ENCODE measurements at places on chromosomes 6 and 20.
A peak's percentile ranks its signal among the peaks of the same experiment; 100 is the strongest.

GRCh38 chr20:9966966-9967365 lies 67.8 kb upstream of the ANKEF1 start:
- DNase-seq: no peak

GRCh38 chr20:9928281-9928737 lies 89.4 kb upstream of the PAK5 start:
- DNase-seq: no peak

- no peak for DNase-seq
Measured at GRCh38 chr20:56542489-56543030, 9.5 kb downstream of the FAM209B start.

- DNase-seq: no peak
Measured at GRCh38 chr20:58753922-58754551, 61.4 kb downstream of the NPEPL1 start.

DNA sequence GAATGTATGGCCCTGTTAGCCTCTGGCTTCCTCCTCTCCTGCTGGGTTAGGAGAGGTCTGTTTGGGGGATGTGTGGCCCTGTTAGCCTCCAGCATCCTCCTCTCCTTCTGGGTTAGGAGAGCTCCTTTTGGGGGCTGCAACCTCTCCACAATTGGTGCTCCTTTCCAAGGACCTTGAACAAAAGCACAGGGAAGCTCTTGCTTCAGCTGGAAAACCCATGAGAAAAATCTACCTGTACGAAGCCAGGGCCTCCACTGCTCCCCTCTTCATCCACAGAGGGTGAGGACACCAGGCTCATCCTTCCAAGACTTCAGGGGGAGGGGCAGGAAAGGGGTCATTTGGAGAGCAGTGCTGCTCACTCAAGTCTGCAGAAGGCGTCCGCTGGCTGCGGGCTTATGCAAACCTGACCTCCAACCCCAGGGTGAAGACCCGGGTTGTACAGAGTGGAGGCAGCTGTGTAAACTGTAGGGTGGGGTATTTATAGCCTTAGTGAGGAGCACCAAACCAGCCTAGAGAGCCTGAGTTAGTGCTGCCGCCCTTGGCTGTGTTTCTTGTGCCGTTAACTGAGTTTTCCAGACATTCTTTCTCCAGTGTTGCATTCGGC lies 62.1 kb downstream of the SLC24A3 start:
- no peak for DNase-seq

GRCh38 chr6:148890096-148890495 lies 143.3 kb downstream of the UST start:
- DNase-seq: no peak

DNA sequence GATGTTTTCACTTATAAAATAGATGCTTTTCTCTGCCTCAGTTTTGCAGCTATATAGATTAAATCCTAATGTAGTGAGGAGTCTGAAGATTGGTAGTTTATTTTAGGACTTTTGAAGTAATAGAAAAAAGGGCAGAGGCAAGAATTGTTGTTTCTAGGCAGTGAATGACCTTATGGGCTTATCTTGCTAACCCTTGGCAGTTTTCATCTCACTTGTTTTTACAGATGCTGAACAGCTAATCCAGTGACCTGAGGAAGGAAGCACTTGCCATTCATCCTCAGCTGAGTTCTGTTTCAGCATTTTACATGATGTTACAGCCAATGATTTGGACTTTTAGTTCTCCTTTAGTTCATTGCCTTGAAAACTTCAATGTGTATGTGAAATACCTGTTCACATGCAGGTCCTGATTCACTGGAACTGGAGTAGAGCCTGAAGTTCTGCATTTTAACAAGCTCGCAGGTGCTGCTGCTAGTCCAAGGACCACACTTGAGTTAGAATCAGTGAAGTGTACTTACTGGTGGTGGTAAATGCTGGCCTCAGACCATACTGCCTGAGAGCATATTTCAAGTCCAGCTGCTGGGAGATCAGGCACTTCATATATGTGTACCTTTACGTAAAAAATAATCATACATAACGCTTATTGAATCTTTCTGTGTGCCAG lies 86.9 kb downstream of the TULP4 start:
- no peak for DNase-seq

DNA sequence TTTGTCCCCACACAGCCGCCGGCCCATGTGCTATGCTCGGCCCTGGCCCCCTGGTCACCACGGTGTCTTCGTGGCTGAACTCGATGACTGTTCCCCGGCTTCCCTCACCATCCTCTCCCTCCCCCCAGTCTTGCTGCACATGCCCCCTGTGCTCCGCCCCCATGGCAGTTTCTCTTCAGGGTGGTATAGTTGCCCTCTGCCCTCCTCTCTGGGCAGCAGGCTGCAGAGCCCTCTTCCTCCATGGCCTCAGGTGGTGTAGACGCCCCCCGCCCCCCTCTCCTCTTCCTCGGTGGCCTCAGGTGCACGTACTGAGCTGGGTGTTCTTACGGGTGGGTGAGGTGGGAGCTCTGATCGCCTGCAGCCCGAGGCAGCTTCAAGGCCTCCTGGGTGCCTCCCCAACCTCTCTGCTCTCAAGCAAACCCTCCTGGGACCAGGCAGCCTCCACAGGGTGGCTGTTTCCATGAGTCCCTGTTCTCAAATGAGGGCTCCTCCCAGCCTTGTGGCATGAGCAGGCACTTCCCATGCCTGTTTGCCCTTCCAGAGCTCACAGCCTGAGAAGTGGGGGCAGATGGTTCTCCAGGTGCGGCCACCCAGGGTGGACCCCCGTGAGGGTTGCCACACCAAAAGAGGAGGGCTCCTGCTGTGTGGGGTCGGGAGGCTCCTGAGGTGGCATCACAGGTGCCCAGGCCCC lies 24.8 kb downstream of the COL20A1 start:
- no peak for DNase-seq

- DNase-seq: no peak
Measured at GRCh38 chr6:18216411-18216810, 47.9 kb downstream of the DEK start.

GRCh38 chr6:47552319-47552718 lies 74.7 kb downstream of the CD2AP start:
- DNase-seq: no peak

DNA sequence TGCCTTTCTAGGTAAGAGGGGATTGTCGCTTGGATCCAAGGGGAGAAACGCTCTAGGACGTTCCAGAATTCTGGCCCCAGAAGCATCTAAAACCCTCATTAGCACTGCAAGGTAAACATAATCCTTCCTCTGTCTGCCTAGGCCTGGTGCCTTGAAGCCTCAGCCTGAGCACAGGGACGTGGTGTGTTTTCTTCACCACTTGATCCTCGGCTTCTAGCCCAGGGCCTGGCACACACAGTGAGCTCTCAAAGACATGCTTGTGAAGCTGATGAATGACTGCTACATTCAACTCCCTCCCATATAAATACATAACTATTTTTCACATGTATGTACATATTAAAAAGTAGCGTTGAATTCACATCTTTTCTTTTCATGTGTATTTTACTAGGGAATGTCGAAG lies 100.3 kb downstream of the ISM1 start:
- DNase-seq: no peak

DNA sequence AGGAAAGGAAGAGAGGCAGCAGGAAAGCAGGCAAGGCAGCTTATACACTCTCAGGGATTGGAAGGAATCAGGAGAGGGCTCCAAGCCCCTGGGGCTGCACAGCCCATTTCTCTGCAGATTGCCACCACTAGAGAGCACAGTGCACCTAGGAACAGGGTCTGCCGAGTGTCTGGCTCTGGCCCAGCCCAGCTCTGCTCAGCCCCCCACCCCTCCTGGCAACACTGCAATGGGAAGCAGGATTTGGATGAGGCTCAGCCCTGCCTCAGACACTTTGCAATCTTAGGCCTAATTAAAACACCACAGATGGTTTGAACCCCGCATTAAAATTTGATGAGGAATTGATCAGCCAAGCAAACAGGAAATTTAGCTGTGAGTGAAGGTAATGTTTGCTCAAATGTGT lies 252.7 kb downstream of the DHX35 start:
- DNase-seq: no peak

DNA sequence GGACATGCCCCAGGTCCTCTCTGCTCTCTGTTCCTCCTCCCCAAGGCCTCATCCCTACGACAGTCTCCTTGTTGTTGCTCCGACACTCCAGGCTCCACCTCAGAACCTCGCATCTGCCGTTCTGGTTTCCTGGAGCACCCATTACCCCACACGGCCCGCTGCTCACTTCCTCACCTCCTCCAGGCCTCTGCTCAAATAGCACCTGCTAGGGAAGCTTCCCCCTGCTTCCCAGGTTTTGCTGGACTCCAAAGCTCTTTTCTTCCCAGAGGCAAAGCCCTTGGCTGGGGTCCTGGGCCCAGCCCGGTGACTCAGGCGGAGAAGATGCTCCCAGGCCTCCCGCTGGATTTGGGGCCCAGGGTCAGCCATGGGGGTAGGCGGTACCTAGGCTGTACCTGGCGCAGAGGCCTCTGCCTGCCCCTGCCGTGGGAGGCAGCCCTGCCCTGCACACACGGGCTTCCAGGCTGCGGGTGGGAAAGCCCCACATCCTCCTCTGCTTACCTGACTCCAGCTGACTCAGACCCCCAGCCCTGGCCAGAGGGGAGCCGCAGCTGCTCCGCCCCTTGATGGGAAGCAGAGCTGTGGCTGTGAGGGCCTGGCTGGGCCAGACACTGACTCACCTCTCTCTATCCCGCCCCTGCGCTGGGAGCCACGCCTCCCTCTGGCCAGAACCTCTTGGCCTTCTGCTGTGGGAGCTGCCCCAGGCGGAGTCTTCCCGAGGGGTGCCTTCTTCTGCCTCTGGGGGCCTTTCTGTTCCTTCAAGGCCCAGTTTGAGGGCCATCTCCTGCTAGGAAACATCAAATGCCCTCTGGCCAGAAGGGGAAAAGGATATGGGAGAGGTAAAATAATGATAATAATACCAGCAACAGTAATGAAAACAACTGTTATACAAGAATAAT lies 130.5 kb downstream of the CEBPB start:
- DNase-seq: peak; percentile 84

GRCh38 chr20:57651881-57652605 lies 31.8 kb upstream of the ZBP1 start:
- no peak for DNase-seq

DNA sequence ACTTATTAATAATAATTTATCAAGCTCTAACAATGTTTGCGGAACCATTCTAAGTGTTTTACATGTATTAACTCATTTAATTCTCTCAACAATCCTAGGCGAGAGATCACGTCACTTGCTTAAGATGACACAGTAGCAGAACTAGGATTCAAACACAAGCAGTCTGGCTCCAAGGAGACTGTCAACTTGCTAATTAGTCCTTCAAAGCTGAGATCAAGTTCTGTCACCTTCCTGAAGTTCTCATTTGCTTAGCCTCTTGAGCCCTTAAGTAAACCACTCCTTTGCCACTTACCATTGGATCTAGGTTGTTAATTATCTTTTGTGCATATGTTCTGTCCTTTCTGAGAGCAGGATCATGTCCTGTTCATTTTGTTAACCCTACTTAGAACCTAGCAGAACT lies 14.1 kb downstream of the FKBP5 start:
- no peak for DNase-seq

GRCh38 chr6:92147246-92147645 lies 1272.1 kb downstream of the EPHA7 start:
- DNase-seq: no peak

DNA sequence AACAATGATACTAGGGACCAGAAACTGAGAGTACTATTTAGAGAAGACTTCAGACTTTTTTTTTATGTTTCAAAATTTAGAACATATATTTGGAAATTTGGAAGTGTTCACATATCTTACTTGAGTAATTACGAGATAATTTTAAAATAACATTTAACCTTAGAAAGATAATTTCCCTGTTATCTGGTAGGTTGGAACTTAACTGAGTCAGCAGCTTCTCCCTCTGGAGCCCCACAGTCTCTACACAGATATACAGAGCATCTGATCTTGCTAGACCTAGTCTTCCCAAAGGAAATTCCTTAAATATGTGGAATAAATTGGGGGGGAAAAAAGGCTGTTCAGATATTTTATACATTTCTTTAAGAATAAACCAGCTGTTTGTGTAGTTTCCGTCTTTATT lies 48.6 kb downstream of the TSPYL4 start:
- no peak for DNase-seq

DNA sequence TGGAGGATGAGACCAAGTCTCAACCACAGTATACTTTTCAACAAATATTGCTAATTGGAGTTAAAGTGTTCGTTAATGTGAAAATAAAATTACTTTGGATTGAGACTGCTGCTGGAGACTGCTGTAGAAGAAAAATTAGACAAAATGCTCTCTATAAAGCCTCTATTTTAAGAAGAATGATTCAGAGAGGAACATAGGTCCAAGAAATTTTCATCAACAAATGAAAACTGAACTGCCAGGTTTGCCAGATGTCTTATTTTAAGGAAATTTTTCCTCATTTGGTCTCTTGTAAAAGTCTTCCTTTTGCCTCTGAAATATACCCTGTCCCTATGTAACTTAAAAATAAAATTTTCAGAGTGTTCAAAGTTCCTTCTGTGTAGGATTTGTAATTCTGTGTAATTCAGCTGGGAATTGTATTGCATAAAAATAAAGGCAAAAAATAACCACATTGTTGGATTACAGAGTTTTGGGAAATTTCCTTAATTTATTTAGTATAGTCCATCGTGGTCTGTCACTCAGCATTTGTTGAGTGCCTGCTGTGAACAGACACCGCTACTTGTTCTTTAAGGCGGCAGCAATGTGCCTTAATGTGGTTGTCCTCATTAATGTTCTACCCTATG lies 27.4 kb downstream of the ANKS1A start:
- DNase-seq: no peak

DNA sequence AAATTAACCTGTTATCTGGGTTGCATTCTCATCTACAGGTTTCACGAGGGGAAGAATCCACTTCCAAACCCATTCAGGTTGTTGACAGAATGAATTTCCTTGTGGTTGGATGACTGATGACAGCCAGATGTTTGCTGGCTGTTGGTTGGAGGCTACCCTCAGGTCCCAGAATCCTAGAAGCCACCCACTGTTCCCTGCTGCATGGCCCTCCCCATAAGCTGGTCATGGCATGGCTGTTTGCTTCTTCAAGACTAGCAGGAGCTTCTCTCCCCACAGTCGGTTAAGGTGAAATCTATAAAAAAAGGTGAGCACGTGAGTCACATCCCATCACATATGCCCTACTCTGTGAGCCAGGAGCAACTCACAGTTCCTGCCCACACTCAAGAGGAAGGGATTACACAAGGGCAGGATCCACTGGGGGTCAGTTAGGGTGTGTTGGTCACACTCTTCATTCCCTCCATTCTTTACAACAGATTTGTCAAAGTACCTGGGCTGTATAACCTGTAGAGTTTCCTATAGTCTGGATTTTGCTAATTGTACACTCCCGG lies 19.5 kb upstream of the RPS10 start:
- no peak for DNase-seq

DNA sequence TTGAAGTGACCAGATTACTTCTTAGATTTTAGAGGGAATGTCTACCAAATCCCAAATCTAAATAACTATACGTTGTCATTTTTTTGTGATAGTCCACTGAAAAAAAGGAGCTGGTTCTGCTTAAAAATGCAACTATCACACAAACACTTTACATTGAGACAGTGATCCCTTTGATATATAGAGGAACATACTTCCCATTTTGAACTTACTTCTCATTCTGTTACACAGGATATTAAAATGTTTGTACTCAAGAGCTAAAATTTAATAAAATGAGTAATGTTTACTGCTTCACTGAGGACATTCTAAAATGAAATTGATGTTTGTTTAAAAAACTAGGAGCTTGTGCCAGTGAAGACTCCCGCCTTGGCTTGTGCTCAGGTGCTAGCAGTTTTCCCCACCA lies 174.1 kb downstream of the CARMIL1 start:
- DNase-seq: no peak
